ENCODE measurements at places on chromosomes 3 and 15. TPM values are rescaled to one million over a fixed set of nuclear protein-coding genes. Genes with fewer than 3 reads are reported as not detected.
A peak's percentile ranks its signal among the peaks of the same experiment; 100 is the strongest.

Gene PTX3
- polyA plus RNA-seq, result 4.4 TPM

Gene IL17RD
- polyA plus RNA-seq, result 53.0 TPM

Gene CX3CR1
- 5.4 TPM for polyA plus RNA-seq

- peak; percentile 20 for DNase-seq
These were observed 148.1 kb downstream of the LMLN start for GRCh38 chr3:198107840-198108734.

- no peak for DNase-seq
These were observed 13.8 kb downstream of the SLC9C1 start for GRCh38 chr3:112280266-112280665.

- DNase-seq, result no peak
These were observed 105.9 kb upstream of the TSC22D2 start for GRCh38 chr3:150302246-150302645.

- DNase-seq, result peak; percentile 55
These were observed 44.6 kb upstream of the SMAD6 start for GRCh38 chr15:66657185-66658020.
